Spleen (tissue), 13 donors: ENCODE measurements at places on chromosomes 11 and 22.

- no peak for DNase-seq
Measured at GRCh38 chr22:42688241-42689211, 32.1 kb downstream of the A4GALT start.

DNA sequence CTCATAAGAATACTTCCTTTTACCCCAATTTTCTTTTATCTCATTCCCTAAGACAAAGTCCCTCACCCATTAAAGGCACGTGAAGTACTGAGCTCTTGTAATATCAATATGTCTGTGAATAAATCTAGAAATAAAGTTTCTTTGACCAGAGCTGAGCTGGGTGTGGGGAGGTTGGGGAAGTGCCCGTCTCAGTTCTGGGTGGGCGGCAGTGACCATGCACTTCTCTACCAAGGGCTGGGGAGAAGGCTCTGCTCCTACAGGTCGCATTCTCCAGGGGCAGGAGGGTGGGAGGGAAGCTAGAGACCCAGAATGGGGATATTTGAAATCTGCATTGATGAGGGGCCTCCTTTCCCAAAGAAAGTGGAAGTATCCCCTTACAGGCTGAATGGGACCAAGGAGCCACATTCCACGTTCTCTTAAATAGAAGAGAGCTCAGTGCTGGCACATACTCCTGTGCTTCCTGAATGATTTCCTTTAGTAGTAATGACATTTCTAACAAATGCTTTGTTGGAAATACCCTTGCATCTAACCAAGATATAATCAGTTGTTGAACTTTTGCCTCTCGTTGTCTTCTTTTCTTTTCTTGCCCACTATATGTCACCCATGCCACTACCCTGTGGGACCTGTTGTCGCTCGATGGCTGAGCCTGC lies 16.1 kb downstream of the RBX1 start:
- no peak for DNase-seq

GRCh38 chr11:3669742-3670183 lies 1.4 kb downstream of the CHRNA10 start:
- no peak for DNase-seq

GRCh38 chr11:77999446-78000030 lies 5.1 kb upstream of the INTS4 start:
- DNase-seq, result no peak

DNA sequence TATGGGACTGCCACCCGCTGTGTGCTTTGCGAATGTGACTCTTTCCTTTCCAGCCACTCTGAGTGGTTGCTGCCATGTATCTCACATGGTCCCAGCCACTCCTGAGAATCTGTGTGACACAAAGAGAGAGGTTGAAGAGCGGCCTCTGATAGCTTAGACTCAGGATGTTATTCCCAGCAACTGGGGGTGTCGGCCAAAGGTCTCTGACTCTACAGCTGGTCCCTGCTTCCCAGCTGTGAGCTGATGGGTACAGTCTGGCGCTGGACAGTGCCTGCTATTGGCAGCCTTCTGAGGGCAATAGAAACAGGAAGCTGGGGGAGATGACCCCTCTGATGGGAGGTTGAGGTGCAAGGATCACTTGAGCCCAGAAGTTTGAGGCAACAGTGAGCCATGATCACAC lies 105.1 kb downstream of the RRAS2 start:
- DNase-seq, result no peak

GRCh38 chr11:106442032-106442431 lies 364.6 kb downstream of the AASDHPPT start:
- DNase-seq, result no peak

- DNase-seq, result no peak
Measured at GRCh38 chr11:19092850-19093249, 24.1 kb upstream of the ZDHHC13 start.

- no peak for DNase-seq
Measured at GRCh38 chr11:5550440-5551095, 2.2 kb upstream of the OR52H1 start.

GRCh38 chr22:48921411-48921903 lies 906.2 kb downstream of the BRD1 start:
- DNase-seq, result no peak

GRCh38 chr22:19619144-19620009 lies 94.9 kb upstream of the SEPTIN5 start:
- no peak for DNase-seq

- no peak for DNase-seq
Measured at GRCh38 chr22:23722724-23723123, 28.2 kb downstream of the ZNF70 start.

DNA sequence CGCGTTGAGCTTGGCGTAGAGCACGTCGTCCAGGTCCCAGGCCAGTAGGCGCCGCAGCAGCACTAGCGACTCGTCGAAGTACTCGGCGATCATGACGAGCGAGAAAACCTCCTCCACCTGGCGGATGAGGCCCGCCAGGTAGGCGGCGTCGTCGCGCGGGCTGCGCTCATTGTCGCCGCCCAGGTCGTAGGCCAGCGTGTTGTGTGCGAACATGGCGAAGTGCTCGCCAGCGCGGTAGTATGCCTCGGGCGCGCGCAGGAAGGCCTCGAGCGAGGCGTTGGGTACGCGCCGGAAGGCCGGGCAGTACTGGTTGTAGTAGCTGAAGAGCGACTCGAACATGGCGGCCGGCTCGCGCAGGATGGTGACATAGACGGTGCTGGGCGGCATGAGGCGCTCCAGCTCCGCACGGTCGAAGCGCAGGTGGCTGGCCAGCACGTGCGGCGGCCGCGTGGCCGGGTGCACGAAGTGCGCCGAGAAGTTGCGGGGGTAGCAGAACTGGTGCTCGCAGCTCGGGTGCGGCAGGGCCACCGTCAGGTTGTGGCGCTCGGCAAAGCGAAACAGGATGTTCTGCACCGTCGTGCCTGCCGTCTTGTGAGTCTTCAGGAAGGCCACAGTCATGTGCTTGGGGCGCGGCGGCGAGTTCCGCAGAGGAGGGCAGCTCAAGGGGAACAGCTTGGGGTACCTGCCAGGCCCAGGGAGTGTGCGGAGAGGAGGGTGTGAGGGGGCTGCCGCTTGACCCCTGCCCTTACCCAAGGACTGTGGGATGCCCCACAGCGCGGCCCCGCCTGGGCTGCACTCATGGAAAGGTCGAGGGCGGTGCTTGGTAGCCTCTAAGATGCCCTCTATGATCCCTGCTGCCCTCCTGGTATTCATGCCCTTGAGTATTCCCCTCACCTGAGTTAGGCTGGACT lies 5.7 kb downstream of the GAL3ST3 start:
- DNase-seq, result peak; percentile 64

GRCh38 chr11:102229510-102230123 lies 87.7 kb upstream of the BIRC3 start:
- DNase-seq, result no peak

DNA sequence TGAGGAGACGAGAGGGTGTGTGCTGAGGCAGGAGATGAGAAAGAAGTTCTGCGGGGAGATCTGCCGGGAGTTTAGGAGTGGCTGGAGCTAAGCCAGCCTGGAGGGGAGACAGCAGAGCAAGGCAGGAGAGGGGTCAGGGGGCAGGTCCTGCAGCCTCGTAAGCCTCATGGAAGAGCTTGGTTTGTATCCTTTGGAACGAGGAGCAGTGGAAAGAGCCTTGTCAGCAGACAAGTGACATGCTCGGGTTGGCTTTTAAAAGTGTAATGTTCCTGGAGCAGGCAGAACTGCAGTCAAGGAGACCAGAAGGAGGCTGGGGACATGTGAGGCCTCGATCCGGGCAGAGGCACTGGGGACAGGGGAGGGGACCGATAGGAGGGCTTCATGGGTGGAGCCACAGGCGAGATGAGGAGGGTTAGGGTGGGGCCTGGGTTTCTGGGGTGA lies 21.4 kb upstream of the TUB start:
- peak; percentile 64 for DNase-seq

DNA sequence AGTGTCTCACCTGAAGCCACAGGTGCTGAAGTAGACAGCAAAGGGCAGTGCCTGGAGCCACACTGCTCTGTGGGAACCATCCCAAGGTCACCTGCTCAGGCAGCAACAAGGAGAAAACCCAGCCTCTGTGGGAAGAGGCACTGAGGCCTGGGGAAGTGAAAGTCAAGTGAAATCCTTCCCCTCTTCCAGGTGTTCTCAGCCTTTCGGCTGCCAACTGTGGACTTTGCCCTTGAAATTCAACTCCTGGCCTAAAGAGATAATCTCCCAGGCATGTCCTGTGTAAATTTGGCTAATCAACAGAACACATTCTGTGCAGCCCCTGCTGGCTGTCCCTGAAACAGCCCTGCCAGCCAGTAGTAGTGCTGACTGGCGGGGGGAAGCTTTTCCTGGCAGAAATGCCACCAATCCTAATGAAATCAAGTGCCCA lies 112.1 kb downstream of the RPL27A start:
- no peak for DNase-seq

DNA sequence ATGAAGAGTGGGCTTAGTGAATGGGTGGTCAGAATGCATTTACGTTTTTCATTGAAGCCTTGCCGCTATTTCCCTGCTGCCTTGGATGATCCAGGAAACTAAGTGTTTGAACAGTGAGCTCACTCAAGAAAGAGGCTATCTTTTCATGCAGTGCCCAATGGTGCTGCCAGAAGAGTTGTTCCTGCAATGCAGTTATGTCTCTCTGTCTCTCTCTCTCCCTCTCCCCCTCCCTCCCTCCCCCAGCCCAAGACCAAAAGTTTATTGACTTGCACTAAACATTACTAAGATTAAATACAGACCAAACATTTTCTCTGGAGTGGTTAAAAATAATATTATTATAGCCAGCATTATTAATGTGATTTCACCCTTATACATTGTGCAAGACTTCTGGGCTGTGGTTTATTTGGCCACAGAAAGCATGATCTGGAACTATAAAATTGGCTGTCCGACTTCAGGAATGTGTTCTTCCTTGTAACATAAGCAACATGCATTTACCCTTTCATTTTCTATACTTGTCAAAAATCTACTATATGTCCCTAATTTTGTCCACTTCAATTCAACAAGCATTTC lies 6.6 kb upstream of the FUT4 start:
- DNase-seq, result no peak

DNA sequence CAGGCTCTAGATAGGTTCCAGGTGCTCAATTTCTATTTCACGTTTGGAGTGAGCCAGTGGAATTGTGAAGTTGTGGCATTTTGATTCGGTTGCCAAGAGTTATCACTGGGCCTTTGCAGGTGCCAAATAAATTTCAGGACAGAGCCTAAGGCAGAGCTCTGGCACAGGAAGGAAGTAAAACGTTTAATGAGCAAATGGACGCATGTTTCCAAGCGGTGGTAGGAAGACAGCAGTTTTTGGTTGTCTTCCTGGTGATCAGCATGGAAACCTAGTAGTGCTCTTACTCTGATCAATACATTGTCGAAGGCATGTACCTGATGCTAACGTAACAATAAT lies 452 bp downstream of the BIRC3 start:
- DNase-seq, result no peak

GRCh38 chr11:44732564-44732963 lies 5.8 kb downstream of the TSPAN18 start:
- DNase-seq, result no peak

- no peak for DNase-seq
Measured at GRCh38 chr11:86091566-86091965, 22.7 kb upstream of the PICALM start.

DNA sequence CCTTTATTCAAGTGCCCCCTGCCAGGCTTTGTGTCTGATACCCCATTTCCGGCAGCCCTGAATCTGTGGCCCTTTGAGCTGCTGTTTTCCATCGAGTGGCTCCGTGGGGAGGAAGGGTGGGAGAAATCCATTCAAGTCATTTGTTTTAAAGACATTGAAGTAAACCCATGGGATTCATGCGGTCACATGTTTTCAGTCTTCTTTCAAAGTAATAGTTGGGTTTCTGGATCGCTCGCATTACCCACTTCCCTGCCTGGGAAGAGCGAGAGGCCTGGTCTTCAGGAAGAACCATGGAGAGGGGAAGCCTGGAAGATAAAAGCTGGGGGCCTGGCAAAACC lies 14.4 kb downstream of the DAGLA start:
- DNase-seq, result no peak

- no peak for DNase-seq
Measured at GRCh38 chr22:16781074-16781763, 44.0 kb downstream of the XKR3 start.

GRCh38 chr11:37199082-37199481 lies 601.0 kb upstream of the RAG2 start:
- no peak for DNase-seq

GRCh38 chr11:83317757-83318690 lies 31.9 kb upstream of the CCDC90B start:
- no peak for DNase-seq

DNA sequence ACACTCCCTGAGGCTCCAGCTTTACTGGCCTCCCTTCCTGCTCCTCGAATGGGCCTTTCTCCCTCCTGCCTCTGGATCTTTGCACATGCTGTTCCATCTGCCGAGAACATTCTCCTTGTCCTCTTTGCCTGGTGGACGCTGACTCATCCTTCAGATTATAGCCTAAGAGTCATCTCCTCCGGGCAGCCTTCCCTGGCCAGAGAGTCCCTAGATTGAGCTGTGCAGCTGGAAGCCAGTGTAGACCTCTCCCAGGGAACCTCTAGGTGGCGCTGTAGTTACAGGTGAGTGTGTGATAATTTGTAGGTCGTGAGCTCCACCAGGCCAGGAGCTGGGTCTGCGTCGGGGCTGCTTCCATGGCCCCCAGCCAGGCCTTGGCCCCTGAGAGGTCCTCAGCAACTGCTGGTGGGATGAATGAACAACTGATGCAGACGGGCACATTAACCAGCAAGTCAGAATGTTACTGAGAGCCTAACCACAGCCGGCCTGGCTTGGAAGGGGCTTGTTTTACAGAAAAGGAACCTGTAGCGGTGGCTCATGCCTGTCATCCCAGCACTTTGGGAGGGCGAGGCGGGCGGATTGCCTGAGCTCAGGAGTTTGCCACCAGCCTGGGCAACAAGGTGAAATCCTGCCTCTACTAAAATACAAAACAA lies 8.7 kb downstream of the PNPLA5 start:
- DNase-seq, result peak; percentile 56

DNA sequence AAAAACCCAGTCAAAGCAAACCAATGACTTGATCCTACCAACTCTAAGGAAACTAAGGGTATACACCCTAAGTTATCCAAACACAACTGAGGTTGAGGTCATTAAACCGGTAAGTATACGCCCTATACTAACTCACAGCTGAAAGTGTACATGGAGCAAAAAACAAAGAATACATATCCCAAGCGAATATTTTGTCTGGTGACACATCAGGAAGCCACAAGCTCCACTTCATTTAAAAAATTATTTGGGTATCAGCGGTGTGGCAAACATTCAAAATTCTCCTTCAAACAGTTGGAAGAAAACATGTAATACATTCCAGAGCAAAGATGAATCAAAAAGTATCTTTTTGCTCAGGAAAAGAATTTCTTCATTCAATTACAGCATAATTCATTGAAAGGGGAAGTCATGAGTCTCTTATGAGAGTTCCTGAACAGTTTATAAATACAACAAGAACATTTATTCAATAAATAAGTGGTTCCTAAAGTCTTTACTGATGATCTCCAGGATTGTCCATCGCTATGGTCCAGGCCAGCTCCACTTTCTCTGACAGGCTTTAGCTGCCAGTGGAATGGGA lies 4.5 kb upstream of the JAML start:
- no peak for DNase-seq
